ENCODE measurements at places on chromosomes 5 and 9.

DNA sequence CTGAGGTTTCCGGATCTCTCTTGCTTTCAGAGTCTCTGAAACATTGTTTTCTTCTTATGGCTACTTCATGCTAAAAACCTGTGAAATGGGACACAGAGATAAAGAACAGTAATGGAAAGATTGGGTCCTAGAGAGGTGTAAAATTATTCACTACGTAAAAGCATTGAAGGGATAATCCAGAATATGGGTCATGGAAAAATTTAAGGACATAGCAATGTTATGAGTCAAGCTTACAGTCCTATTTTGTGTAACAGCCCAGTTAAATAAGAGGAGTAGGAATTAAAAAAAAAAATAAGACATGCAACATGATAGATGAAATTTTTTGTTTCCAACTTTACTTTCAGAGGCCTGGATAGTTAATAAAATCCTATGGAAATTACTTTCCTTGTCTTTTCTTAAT is 61.9 kb upstream of the ELL2 start:
- DNase-seq, result no peak

DNA sequence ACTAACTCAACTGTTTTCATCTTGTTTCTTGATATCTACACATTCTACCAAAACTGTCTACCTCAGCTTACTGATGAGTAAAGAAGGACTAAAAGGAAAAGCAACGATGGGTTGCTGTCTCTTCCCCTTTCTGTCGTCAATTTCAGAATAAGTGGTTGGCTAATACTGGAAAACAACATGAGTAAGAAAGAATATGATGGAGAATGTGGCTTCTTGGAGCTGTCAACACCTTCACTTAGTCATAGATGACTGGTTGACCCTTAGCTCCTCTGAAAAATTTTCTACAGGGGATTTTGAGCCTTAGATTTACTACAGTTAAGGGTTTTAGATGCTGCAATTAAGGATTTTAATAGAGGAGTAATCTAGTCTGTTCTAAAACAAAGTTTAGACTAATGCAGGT is 797.9 kb downstream of the TLE4 start:
- DNase-seq, result no peak

DNA sequence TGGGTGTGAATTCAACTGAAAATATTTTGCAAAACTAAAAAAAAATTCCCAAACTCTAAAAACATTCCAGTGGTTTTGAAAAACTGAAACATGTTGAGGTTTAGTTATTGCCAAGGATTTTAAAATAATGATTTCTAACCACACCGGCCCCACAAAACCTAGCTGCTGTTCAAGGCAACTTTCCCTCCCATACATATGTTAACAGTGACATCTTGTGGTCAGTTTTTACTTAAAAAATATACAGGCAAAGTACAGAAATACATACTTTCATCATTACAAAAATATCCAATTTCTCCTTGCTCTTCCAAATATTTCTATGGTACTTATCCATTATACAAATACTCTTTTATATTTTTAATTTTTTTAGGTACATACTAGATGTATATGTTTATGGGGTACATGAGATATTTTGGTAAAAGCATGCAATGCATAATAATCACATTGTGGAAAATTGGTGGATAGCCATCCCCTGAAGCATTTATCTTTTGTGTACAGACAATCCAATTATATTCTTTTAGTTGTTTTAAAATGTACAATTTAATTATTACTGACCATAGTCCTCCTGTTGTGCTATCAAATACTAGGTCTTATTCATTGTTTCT is 34.4 kb upstream of the MRPS30 start:
- DNase-seq, result no peak

GRCh38 chr9:88085476-88085875 is 52.8 kb downstream of the SPATA31C2 start:
- no peak for DNase-seq

DNA sequence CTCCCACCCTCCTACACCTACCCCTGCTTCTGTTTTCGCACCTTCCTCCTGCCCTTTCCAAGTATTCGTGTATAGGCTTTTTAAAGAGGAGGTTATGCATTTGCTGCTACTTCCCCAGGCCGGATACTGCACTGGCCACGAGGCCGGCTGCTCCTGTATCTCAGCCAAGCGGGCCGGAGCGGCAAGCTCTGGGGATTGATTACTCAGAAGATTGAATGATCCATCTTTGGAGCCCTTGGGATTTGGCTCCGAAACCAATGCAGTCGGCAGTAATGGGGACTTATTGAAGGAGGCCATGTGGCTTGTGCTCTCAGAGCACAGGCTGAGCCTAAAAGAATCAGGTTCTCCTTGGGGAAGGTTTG is 405.3 kb downstream of the TLE4 start:
- DNase-seq, result no peak

GRCh38 chr5:18051953-18052352 is 417.7 kb downstream of the TAF11L14 start:
- no peak for DNase-seq

- no peak for DNase-seq
Measured at GRCh38 chr9:93620041-93620506, 43.7 kb downstream of the PHF2 start.

All from NCI-H187 treated with DMSO at 0.1 percent for 48 hours (cell line).